ENCODE measurements at places on chromosomes 12 and 14.

DNA sequence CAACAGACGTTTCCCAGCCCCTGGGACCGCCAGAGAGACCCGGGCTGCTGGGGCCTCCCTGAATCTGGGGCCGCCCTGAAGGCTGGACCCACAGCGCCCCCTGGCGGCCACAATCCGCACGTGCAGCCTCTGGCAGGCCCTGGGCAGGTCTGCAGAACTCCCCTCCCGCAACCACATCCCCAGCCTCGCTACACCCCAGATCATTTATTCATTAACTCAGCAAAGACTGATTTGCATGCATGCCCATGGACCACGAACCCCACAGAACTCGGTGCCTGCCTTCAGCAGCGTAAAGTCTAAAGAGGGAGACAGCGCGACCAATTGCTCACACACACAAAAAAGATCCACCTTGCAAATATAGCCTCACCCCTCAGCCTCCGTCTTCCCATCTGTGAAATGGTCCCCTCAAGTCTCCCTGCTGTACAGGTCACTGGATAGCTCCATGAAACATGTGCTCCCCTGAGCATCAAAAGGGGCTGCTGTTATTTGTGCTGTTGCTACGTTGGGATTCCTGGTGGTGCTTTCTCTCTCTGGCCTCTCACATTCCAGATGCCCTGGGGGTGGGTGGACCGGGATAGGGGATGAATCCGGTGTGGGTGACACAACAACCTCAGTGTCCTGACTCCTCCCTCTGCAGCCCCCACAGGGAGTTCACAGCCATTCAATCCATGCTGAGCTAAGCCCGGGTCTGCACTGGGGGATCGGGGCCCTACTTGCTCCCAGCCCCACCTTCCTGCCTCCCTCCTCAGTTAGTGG lies 96.4 kb downstream of the SCARB1 start:
- peak; percentile 87 for DNase-seq

GRCh38 chr14:74635847-74636246 lies 23.8 kb upstream of the LTBP2 start:
- no peak for DNase-seq

DNA sequence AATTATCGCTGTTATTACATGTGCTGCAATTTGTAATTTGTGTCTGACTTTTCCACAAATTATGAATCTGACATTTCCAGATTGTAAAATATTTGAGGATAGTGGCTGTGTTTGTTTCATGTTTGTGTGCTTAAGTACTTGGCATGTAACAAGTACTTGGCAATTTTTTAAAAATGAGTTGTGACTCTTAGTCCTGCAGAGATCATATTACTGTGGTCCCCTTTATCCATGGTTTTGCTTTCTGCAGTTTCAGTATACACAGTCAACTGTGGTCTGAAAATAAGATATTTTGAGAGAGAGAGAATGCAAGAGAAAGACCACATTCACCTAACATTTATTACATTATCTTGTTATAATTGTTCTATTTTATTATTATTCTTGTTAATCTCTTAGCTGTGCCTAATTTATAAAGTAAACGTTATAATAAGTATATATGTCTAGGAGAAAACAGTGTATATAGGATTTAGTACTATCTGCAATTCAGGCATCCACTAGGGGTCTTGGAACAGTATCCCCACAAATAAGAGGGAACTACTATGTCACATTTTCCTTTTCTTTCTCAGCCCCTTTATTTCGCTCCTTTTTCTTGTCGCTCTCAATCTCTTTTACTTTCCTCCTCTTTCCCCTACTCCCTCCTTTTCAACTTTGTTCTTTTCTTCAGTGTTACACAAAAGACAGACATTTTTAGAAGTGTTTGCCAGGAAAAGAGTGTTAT lies 176.1 kb downstream of the FUT8 start:
- DNase-seq, result no peak

- DNase-seq, result no peak
Observed at GRCh38 chr14:73942180-73942579, 7.7 kb downstream of the FAM161B start.

DNA sequence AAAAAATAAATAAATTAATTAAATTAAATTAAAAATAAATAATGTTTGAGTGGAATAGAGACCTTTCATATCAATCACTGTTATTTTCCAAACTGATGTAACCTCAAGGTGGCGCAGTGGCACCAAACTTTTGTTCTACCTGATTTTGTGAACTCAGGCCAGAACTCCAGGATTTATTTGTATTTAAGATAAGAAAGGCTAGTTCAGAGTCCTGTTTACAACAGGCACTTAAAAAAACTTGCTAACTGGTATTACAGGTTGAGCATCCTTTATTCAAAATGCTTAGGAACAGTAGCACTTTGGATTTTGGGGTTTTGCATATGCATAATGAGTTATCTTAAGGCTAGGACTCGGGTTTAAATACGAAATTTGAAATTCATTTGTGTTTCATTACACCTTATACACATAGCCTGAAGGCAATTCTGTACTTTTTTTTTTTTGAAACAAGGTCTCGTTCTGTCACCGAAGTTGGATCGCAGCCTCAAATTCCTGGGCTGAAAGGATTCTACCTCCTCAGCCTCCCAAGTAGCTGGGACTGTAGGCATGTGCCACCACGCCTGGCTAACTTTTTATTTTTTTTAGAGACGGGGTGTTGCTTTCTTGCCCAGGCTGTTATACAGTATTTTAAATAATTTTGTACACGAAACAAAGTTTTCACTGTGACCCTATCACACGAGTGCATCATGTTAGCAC lies 32.4 kb downstream of the YY1 start:
- DNase-seq, result no peak

DNA sequence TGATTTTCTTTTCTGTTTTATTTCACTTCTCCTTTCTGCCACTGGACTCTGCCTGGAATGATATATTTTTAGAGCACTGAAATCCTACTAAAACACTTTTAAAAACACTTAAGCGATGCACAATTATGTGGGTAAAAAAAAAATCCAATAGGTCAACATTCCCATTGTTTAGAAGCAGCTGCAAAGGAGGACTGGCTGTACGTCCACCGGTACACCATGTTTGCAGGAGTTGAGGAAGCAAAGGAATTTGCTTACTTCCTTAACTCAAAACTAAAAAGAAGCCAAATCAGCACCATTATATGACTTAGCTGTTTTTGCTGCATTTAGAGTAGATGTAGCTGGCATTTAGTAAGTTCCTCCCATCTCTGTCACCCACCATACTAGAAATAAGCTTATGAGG lies 186.8 kb upstream of the TMTC1 start:
- no peak for DNase-seq

DNA sequence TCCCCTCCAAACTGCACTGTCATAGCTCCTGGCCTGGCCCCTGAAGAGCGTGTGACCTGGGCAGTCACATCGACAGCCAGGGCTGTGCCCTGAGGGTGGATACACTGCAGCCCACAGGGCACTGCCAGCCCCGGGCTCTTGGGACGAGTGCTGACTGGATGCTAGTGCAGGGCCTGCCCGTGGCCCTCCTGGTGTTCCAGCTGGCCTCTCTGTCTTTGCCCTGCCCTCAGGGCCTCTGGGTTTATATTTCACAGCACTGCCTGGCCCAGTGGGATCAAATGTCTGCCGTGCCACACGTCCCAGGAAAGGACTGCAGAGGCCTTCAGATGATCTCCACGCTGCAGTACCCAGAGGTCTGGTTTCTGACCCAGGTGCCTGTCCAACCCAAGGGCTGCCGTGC lies 10.1 kb upstream of the CCDC197 start:
- DNase-seq, result peak; percentile 18

DNA sequence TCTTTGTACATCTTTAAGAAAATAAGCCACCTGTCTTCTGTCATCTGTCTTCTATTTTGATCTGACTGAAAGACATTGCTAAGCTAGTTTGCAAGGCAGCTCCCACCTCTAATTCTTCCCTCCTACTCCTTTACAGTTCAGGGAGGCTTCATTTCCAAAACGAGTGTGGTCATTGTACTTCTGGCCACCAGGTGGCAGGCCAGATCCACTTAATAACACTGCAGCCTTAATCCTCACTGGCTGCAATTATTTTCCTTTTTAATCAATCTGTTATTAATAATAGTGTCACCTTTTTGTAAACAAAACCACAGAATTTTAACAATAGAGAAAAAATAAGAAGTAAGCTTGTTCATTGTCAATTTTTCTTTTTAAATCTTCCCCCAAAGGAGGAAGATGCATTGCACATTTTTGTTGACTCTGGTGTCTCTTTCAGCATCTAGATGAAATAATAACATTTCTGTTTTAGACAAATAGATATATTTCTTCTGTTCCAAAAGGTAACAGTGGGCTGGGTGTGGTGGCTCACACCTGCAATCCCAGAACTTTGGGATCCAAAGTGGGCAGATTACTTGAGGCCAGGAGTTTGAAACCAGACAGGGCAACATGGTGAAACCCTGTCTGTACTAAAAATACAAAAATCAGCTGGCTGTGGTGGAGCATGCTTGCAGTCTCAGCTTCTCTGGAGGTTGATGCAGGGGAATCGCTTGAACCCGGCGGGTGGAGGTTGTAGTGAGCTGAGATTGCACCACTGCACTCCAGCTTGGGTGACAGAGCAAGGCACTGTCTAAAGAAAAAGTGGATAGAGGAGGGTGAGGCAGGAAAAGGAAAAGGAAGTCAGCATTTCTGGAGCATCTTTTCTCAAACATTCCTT lies 23.3 kb downstream of the GABARAPL1 start:
- DNase-seq, result peak; percentile 66

DNA sequence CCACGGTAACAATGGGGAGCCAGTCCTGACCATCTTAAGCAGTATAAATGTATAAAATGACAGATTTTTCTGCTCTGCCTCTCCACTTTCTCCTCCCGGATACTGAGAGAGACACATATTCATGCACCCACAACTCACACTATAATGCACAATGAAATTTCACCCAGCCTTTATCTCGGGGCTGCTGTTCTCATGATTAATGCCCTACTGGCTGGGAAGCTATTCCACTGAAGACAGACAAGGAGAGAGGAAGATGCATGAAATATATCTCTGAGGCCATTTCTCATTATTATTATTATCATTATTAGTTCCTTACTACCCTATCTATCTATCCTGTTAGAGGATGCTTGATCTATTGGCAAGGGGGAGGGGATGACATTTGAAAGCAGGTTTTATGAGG lies 501.7 kb downstream of the DIO2 start:
- DNase-seq, result no peak

GRCh38 chr12:122887819-122888212 lies 8.1 kb downstream of the VPS37B start:
- no peak for DNase-seq

DNA sequence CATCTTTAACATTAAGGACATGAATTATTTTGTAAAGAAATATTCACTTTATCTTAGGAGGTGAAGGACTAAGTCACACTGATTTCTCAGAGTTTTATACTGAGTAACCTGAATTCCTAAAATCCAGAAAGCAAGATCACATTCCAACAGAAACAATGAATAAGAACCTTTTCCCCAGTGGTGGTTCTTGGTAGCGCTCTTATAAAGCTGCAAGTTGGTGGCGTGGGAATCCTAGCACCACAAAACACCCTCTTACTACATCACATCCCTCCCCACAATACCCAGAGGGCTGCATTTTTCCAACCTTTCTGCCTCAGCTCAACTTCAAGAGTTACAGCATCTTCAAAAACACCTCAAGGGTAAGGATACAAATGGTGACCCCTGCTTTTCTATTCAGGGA lies 44.0 kb upstream of the SMUG1 start:
- DNase-seq, result peak; percentile 29

DNA sequence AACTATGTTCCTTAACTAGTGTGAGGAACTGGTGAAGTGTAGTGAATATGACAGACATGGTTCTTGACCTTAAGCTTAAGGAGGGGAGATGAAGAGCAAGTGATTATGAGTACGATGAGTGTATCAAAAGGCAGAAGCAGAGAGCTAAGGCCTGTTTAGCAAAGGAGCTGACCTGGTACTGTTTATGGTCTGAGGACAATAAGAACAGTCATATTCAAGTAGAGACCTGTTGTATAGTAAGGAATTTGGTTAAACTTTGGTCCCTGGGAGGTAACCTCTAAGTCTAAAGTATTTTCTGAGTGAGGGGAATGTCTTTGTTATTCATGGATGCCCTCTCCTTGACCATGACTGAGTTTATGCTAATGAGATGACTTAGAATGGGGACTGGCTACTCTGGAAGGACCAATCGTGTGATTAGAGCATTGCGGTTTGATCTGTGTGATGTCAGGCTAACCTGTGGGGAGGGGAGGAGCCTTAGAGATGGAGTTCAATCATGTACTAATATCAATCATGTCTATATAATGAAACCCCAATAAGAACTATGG lies 389.3 kb downstream of the BMP4 start:
- DNase-seq, result no peak

DNA sequence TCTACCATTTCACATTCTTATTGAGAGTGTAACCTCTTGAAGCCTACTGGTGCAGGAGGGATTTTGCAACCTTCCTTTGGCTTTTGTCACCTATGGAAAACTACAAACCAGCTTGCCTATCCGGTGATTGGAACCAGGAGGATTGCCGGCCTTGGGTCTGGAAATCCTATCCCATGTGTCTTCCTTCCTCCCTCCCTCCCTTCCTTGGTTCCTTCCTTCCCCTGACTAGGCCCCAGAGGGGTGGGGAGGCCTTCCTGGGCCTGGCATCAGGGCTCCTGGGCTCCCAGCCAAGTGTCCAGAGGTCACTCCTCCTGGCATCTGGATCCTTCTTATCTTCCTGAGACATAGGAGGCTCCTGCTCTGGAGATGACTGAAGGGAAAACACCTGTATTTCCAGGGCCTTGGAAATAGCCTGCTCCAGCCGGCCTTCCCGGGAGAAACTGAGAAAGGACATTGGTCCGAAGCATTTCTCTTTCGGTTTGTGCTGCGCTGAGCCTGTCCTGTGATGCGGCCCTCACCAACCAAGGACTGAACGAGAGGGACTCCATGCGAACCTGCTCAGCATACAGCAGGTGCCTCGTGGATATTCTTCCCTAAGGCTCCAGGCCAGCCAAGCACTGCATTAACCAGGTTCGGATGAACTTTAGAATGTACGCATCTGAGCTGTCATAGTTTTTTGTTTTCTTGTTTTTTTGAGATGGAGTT lies 43.4 kb downstream of the PSMA6 start:
- DNase-seq, result no peak

- DNase-seq, result no peak
Observed at GRCh38 chr12:117120787-117121186, 21.6 kb upstream of the TESC start.

DNA sequence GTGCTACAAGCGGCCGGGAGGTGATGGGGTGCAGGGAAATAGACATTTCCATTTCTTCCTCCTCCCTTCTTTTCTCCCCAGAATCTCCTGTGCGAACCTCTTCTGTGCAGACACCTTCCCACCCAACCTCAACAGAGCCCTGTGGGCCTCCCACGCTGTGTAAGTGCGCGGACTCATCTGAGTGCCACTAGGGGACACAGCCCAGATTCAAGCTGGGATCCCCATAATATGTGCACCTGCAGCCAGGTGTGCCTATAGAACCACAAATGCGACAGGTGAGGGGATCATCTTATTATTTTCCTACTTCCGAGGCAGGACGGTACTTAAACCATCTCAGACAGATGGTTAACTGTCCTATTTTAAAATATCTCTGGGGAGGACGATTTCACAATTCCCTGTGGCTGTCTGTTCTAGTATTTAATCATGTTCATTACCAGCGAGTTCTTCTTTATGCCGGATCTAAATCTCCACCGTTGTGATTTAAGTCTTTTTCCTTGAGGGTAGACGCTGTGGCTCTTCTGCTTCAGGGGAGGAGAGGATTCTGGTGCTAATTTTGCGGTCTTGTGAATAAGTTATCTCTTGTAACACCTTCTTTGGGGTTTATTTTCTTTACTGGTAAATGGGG lies 17.2 kb upstream of the CACNA1C start:
- DNase-seq, result no peak

GRCh38 chr12:25681580-25681979 lies 128.5 kb upstream of the LMNTD1 start:
- peak; percentile 10 for DNase-seq
